ENCODE measurements at places on chromosomes 6 and 20. TPM values are rescaled to one million over a fixed set of nuclear protein-coding genes. Genes with fewer than 3 reads are reported as not detected.
A peak's percentile ranks its signal among the peaks of the same experiment; 100 is the strongest.

DNA sequence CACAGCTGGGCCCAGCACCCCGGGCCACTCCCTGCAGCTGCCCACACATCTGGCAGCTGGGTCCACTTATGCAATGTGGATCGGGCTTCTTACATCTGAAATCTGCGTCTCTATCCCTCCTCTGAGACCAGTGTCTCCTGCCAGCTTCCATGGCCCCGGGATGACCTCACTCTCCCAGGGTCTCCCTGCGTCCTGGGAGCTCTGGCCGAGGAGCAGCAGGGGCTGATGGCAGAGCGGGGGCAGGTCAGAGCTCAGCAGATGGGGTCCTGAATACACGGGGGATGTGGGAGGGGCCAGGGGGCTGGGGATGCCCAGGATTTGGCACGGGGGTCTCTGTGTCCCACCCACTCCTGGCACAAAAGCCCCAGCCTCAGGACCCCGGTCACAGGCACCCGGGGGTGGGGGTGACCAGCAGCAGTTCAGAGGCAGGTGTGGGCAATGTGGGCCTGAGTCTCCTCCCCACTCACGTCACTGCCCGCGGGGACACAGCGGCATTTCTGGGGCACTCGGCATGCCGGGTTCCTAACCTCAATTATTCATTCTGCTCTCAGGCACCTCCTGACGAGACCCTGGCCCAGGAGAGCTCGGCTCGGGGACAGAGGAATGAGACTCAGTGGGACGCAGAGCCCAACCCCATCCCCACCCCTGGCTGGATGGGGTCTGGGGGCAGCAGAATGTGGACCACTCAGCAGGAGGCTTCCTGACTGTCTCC lies 16.4 kb downstream of the CHRNA4 start:
- no peaks in the 10 kb centered on the region for H3K36me3 ChIP-seq
- no peak overlapping the region for H3K27ac ChIP-seq
- DNase-seq, result no peak

- peaks cover 18% of the 10 kb centered on the region for H3K27me3 ChIP-seq
- H3K4me3 ChIP-seq, result no peak overlapping the region
- no peak for DNase-seq
- H3K4me1 ChIP-seq, result peaks cover 2% of the 10 kb centered on the region
Measured at GRCh38 chr20:63048516-63049190, 41.9 kb upstream of the BHLHE23 start.

DNA sequence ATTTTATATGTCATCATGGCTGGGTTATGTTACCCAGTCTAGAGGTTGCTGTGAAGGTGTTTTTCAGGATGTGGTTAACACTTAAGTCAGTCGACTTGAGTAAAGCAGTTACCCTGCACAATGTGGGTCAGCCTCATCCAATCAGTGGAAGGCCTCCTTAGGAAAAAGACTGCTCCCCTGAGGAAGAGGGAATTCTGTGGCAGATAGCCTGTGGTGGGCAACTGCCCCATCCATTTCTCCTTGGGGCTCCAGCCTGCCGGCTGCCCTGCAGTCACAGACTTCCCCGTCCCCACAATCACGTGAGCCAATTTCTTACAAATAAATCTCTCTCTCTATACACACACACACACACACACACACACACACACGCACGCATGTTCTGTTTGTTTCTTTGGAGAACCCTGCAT lies 34.5 kb upstream of the MPC1 start:
- peak overlapping the region; percentile 99 for H3K27ac ChIP-seq
- peak overlapping the region; percentile 57 for H3K4me3 ChIP-seq
- DNase-seq, result peak; percentile 16
- no peaks in the 10 kb centered on the region for H3K27me3 ChIP-seq
- no peaks in the 10 kb centered on the region for H3K36me3 ChIP-seq
- peaks cover 86% of the 10 kb centered on the region for H3K4me1 ChIP-seq

- no peak for DNase-seq
- H3K4me3 ChIP-seq, result no peak overlapping the region
- no peak overlapping the region for H3K27ac ChIP-seq
- H3K4me1 ChIP-seq, result no peaks in the 10 kb centered on the region
Measured at GRCh38 chr6:54874349-54875048, 27.9 kb downstream of the FAM83B start.

DNA sequence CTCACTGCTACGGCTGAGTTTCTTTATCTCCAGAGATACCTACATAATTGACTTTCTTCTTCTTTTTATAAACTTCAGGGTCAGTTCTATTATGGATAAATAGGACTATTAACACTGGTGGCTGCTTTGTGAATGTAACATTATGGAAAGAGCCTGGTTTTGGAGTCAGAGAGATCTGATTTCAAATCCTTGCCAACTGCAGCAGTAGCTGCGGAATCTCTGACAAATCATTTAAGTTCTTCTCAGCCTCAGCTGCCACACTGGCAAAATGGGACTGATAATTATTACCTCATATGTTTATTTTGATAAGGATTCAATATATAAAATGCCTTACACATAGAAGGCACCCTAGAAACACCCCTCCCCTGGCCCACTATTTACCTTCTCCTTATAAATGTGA lies 160.5 kb downstream of the BACH2 start:
- peaks cover 80% of the 10 kb centered on the region for H3K4me1 ChIP-seq
- peak overlapping the region; percentile 35 for H3K27ac ChIP-seq
- H3K27me3 ChIP-seq, result no peaks in the 10 kb centered on the region
- H3K4me3 ChIP-seq, result no peak overlapping the region
- H3K36me3 ChIP-seq, result no peaks in the 10 kb centered on the region

VWA7 gene
- 0.52 TPM for total RNA-seq

DNA sequence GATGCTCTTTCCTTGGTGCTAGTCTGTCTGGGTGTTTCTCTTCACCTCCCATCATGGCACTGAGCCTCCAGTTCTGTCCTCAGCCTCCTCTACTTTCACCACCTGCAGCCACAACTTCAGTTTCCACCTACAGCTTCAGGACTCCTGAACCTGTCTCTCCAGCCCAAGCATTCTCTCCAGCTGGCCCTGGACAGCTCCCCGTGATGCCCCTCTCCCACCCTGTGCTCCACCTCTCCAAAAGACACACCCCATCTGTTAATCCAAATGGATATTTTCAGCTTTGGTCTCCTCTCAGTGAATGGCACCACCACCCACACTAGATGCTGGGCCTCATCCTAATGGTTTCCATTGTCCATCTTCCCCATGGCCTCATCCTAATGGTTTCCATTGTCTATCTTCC lies 79.5 kb upstream of the NEDD9 start:
- peaks cover 10% of the 10 kb centered on the region for H3K4me1 ChIP-seq
- H3K4me3 ChIP-seq, result no peak overlapping the region
- no peaks in the 10 kb centered on the region for H3K27me3 ChIP-seq
- peaks cover 19% of the 10 kb centered on the region for H3K36me3 ChIP-seq
- no peak for DNase-seq

FNDC11 gene
- total RNA-seq, result 0.36 TPM

DNA sequence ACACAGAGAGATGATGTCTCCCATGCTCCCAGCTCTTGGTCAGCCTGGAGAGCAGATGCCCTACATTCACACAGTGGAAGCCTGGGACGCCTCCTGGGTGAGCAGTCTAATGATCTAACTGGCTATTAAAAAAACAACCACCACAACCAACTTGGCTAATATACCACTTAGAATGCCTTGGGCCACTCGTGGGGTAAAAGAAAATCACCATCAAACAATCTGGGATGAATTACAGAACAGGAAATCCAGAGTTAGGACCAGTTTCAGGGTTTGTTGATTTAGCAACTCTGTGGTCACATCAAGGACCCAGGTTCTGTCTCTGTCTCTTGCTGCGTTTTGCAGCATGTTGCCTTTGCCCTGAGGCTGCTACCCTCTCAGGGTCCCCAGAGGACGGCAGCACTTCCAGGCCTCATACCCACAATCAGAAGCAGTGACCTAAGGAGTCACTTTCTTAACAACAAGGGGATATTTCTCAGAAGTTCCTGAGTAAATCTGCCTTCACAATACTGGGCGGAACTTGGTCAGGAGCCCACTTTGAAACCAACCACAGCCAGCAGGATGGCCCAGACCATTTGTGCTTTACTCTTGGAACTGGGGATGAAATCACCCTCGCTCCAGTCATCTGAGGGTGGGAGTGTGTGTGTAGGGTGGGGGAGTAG lies 118.7 kb downstream of the CLIC5 start:
- no peaks in the 10 kb centered on the region for H3K27me3 ChIP-seq
- no peak overlapping the region for H3K27ac ChIP-seq
- no peaks in the 10 kb centered on the region for H3K4me1 ChIP-seq
- no peak for DNase-seq

- H3K27me3 ChIP-seq, result no peaks in the 10 kb centered on the region
- H3K4me1 ChIP-seq, result peaks cover 13% of the 10 kb centered on the region
Measured at GRCh38 chr6:169529931-169530751, 171.7 kb downstream of the WDR27 start.

DNA sequence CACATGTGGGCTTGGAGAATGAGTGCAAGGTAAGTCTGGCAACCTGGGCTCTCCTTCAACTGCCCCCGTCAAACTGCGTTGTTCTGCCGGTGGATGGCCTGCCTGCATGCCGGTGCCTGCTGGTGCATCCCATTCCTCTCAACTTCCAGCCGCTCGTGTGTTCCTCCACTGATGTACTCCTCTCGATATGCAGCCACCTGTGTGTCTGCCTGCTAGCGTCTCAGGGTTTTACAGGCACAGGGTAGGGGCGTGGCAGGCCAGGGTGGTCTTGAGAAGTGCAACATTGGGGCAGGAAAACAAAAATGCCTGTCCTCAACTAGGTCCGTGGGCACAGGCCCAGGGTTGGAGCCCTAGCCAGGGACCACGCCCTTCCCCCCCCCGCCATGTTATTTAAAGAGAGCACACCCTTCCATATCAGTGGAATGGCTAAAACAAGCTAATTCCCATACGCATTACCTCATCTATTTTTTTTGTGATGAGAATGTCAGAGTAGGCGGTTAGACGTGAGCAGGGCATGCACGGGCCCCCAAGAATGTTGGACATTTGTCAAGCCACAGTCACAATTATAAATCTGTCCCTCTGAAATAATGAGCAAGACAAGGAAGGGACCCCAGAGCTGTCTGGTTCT lies 33.2 kb downstream of the SERPINB6 start:
- H3K4me1 ChIP-seq, result peaks cover 56% of the 10 kb centered on the region
- peak overlapping the region; percentile 95 for H3K27ac ChIP-seq
- DNase-seq, result no peak

FOXA2 gene
- not detected for total RNA-seq

DNA sequence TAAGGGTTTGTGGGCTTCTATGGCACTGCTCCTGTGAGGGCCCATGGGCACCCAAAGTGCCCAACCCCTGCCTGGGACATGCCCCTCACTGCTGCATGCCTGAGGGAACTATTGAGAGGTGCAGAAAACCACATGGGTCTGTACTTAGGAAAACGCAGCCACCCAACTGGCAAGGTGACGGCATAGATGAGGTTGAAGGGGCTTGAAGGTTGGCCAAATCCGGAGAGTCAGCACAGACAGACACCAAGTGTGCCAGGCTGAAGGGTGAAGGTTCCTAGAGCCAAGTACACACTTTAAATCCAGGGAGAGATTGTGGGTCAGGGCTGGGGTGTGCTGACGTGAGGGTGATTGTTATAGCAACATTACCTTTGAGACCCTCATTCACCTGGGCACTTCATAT lies 6.2 kb downstream of the BANF2 start:
- H3K36me3 ChIP-seq, result no peaks in the 10 kb centered on the region
- no peak overlapping the region for H3K4me3 ChIP-seq
- H3K27me3 ChIP-seq, result no peaks in the 10 kb centered on the region
- no peaks in the 10 kb centered on the region for H3K4me1 ChIP-seq
- no peak overlapping the region for H3K27ac ChIP-seq
- no peak for DNase-seq

DNA sequence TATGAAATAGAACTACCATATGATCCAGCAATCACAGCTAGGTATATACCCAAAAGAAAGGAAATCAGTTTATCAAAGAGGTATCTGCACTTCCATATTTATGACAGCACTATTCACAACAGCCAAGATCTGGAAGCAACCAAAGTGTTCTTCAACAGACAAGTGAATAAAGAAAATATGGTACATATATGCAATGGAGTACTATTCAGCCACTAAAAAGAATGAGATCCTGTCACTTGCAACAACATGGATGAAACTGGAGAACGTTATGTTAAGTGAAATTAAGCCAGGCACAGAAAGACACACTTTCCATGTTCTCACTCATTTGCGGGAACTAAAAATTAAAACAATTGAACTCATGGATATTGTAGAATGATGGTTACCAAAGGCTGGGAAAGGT lies 15.3 kb downstream of the PCNA start:
- H3K4me3 ChIP-seq, result no peak overlapping the region
- peaks cover 16% of the 10 kb centered on the region for H3K4me1 ChIP-seq
- no peak overlapping the region for H3K27ac ChIP-seq
- H3K36me3 ChIP-seq, result peaks cover 13% of the 10 kb centered on the region

TMEM181 gene
- total RNA-seq, result 16.9 TPM

DNA sequence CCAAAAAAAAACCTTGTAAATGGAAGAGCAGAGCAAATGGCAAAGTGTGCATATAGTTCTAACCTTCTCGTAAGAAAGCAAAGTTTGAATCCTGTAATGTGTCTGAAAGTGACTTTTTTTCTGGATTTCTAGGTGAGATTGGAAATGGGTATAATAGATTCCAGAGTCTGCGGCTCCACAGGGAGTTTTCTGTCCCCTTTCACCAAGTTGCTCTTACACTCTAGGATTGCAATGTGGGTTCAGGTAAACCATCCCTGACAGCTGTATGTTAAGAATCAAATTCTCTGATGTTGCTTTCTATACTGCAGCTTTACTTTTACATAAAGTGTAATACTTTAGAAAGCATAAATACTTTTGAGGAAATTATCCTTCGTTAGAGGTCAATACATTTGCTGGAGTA lies 260.1 kb downstream of the PRL start:
- H3K4me3 ChIP-seq, result no peak overlapping the region
- no peaks in the 10 kb centered on the region for H3K36me3 ChIP-seq
- H3K27me3 ChIP-seq, result peaks cover 9% of the 10 kb centered on the region
- DNase-seq, result no peak
- H3K27ac ChIP-seq, result no peak overlapping the region

GRCh38 chr6:52662031-52662430 lies 8.9 kb upstream of the TMEM14A start:
- DNase-seq, result no peak
- H3K27me3 ChIP-seq, result peaks cover 2% of the 10 kb centered on the region
- H3K36me3 ChIP-seq, result no peaks in the 10 kb centered on the region
- no peak overlapping the region for H3K4me3 ChIP-seq
- no peaks in the 10 kb centered on the region for H3K4me1 ChIP-seq

CGAS gene
- 5.2 TPM for total RNA-seq

ELOVL4 gene
- 1.6 TPM for total RNA-seq
